ENCODE measurements at places on chromosomes 2 and 18. TPM values are rescaled to one million over a fixed set of nuclear protein-coding genes. Genes with fewer than 3 reads are reported as not detected.
A peak's percentile ranks its signal among the peaks of the same experiment; 100 is the strongest.

DNA sequence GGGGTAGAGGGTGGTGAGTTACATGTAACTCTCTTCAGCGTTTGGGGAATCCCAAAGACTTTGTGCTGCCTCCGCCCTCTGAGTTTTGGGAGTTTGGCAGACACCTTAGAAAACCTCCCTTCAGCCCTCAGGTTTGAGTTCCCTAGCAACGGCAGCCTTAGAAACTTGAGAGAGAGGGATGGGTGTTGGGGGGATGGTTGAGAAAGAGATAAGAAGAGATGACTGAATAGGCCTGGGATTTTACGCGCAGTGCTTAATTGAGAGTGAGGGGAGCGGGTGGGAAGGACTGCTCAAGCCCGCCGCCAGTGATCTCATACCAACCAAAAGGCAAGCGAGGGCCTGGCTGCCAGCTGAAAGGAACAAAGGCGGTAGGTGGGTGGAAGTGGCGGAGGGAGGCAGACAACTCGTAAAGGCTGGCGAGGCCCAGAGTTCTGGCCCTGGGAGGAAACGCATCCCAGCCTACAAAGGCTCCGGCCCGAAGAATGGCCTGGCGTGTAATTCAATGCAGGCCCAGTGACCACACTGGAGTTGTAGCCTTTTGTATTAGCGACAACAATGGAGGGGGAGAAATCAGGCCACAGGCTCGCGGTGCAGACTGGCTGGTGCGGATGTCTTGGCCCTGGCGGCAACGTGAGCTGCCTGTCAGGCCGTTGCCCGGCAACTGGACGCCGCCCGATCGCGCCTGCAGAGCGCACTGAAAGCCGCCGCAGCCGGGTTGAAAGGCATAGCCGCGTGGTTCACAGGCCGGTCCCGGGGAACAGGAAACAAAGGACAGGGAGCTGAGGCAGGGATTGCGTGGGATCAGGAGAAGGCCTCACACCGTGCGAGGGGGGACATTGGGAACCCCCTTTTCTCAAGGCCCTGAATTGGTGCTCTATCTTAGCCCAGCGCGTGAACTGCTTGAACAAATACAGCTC lies 39.9 kb upstream of the DARS1 start:
- H3K36me3 ChIP-seq: no peaks in the 10 kb centered on the region
- no peak overlapping the region for H3K4me3 ChIP-seq
- DNase-seq: peak; percentile 80
- no peaks in the 10 kb centered on the region for H3K4me1 ChIP-seq

The CYP1B1 gene
- total RNA-seq: 34.0 TPM

DNA sequence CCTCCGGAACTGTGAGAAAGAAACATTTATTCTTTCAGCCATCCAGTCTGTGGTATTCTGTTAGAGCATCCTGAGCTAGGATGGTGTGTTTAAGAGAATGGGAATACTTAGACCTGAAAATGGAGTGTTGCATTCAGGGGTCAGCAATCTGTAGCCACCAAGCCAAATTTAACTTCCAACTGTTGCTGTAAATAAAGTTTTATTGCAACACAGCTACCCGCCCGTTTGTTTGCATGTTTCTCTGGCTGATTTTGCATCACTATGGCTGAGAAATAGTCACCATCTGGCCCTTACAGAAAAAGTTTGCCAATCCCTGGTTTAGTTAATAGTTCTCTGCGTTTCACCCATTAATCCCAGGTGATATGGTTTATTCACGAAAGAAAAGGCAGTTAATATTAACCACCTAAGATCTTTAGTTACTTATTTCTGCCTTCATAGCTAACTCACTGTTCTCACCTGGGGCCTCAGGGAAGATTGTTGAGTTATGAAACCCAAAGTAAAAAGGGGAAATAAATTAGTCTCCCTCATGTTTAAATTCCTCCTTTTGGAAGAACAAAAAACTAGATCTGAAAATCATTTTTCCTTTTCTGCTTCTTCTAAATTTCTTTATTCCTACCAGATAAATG lies 9.5 kb upstream of the CYS1 start:
- H3K27ac ChIP-seq: no peak overlapping the region
- H3K4me1 ChIP-seq: no peaks in the 10 kb centered on the region
- H3K27me3 ChIP-seq: peaks cover 22% of the 10 kb centered on the region

DNA sequence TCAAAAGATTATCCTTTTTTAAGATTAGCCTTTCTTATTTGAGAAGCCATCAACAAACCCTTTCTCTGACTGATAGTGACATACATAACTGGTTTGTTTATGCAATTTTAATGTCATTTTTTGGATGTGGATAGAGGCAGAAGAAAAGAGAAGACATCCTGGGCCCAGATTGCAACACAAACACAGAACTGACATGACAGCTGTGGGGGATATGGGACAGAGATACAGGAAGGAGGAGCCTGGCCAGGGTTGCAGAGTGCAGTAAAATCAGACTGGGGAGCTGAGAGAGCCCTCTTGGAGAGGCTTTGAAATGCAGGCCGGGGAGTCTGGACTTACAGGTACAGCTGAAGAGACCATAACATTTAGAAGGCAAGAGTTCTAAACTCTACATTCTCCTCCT lies 65.1 kb downstream of the SIGLEC15 start:
- no peaks in the 10 kb centered on the region for H3K27me3 ChIP-seq
- H3K27ac ChIP-seq: no peak overlapping the region
- peaks cover 14% of the 10 kb centered on the region for H3K36me3 ChIP-seq

- no peak overlapping the region for H3K27ac ChIP-seq
- H3K4me3 ChIP-seq: no peak overlapping the region
- no peak for DNase-seq
- H3K4me1 ChIP-seq: no peaks in the 10 kb centered on the region
- H3K36me3 ChIP-seq: no peaks in the 10 kb centered on the region
These were observed 92.1 kb downstream of the SMAD2 start for GRCh38 chr18:47838396-47838795.

- no peaks in the 10 kb centered on the region for H3K4me1 ChIP-seq
- no peak overlapping the region for H3K4me3 ChIP-seq
- DNase-seq: no peak
These were observed 57.3 kb downstream of the GULP1 start for GRCh38 chr2:188349019-188349418.

All from adrenal gland (tissue), 19 donors.